ENCODE measurements at places on chromosomes 3 and 15.

DNA sequence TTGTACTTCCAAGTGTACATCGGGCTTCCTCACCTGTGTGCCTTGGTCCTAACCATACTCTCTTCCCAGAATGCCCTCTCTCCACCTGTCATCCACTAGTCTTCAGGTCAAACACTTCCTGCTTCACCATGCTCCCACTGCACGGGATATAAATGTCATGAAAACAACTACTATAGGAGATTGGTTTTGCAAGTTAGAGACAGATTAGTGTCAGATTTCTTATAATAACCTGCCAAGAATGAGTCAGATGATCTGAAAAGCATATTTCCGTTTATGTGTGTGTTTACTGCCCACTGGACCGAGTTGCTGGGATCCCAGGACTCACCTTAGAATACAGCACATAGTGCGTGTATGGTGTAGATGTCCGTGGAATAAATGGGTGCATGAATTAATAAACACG lies 21.4 kb downstream of the PLA1A start:
- no peak for DNase-seq

- no peak for DNase-seq
Observed at GRCh38 chr3:67377299-67377698, 277.1 kb downstream of the SUCLG2 start.

DNA sequence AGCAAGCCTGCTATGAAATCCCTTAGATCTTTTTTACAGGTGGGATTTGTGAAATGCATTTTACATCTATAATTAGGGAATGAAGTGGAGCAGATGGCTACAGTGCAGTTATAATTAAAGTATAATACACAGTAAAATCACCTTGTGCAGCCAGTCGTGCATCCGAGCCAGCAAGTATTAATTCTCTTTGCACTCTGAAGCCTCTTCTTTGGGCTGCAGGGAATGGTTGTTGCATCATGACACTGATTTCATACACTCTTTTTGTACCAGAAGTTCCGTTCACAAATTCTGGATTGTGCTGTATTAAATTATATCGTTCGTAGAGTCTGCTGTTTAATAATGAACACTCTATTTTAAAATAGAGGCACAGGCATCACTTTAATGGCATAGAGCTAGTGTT lies 28.7 kb upstream of the TP63 start:
- no peak for DNase-seq

GRCh38 chr15:80031841-80032240 lies 27.6 kb upstream of the ZFAND6 start:
- no peak for DNase-seq

DNA sequence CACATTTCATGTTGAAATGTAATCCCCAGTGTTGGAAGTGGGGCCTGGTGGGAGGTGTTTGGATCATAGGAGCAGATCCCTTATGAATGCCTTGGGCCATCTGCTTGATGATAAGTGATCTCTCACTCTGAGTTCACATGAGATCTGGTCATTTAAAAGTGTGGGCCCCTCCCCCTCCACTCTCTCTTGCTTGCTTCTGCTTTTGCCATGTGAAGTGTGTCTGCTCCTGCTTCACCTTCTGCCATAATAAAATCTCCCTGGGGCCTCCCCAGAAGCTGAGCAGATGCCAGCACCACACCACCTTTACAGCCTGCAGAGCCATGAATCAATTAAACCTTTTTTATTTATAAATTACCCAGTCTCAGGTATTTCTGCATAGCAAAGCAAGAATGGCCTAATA lies 14.2 kb upstream of the CD200R1L start:
- no peak for DNase-seq

GRCh38 chr3:160478338-160478737 lies 28.8 kb upstream of the TRIM59 start:
- DNase-seq: no peak

DNA sequence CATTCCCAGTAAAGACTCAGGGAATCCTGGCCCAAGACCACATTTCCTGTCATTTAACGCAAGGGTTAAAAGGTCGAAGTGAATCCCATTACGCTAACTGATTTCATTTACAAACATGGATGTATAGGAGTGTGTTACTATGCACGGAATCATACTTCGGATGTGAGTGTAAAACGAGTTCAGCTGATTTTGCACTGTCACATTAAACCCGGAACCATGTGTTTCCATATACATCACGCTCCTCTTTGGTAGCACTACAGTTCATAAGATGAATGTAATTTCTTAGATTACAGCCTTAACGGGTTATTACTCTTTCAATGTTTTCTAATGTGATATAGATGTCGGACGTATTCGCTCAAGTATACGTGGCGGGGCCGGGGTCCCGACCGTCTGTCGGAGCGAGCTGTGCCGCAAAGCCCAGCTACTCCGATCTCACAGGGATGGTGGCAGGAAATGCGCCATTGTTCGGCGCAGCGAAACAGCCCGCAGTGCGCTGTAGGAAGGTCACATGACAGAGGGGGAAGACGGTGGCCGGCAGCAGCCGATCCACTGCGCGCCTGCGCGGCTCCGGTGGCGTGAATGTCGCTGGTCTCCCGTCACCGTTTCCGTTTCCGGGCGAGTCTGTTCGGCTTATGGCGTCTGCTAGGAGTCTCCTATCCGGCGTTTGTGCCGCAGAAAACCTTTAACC lies 97.3 kb downstream of the NPAP1 start:
- peak; percentile 82 for DNase-seq

DNA sequence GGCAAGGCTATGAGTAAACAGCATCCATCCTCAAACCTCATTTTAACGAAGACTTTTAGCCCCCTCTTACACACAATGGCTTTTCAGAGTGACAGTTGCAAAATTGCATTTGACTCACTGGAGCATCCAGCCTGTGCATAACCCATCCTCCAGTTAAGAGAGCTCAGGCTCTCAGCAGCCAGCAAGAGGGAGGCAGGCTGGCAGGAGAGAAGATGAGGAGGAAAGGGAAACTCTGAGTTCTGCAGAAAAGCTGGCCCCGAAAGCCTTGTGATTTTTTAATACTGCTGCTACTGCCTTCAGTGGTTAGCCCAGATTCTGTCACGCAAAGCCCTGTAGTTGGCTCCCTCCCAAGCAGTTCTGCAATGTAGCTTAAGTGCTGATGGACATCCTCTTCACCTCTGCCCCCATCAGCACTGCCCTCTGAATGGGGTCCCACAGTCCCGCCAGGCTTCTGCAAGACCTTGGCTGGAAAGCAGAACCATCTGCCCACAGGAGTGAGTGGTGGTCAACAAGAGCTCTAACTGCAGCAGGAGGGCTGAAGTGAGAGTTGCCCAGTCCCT lies 371.3 kb downstream of the EPHB1 start:
- no peak for DNase-seq

DNA sequence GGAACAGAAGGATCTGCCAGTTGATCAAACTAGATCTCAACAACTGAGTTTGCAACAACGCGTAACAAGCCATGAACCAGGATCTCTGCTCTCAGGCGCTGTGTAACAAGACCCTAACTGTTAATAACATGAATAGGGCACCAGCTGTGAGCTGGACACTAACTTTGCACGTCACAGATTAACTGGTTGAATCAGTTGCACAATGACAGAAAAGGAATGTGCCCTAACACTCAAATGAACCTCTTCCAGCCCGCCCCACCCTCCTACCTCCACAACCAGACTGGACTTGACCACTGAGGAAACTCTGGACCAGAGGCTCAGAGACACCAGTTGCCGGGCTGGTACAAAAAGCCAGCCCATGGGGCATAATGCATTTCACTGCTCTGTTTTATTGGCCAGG lies 34.3 kb downstream of the MCF2L2 start:
- no peak for DNase-seq

DNA sequence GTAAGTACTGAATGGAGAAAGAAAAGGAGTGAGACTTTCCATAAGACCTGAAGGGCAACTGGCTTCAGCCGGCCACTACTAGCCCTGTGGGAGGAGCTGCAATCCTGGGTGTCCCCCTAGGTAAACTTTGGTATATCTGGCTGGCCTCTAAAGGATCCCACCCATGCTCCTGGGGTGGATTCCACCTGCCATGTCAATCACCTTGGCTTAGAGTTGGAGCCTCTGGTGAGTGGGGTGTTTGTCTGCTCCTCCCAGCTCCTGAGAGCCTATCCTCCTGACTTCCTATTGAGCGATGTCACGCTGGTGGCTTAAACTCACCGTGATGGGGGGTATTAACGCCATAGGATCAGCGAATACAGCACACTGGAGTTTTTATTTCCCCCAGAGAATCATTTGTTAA lies 2.6 kb downstream of the SPTBN5 start:
- DNase-seq: no peak

DNA sequence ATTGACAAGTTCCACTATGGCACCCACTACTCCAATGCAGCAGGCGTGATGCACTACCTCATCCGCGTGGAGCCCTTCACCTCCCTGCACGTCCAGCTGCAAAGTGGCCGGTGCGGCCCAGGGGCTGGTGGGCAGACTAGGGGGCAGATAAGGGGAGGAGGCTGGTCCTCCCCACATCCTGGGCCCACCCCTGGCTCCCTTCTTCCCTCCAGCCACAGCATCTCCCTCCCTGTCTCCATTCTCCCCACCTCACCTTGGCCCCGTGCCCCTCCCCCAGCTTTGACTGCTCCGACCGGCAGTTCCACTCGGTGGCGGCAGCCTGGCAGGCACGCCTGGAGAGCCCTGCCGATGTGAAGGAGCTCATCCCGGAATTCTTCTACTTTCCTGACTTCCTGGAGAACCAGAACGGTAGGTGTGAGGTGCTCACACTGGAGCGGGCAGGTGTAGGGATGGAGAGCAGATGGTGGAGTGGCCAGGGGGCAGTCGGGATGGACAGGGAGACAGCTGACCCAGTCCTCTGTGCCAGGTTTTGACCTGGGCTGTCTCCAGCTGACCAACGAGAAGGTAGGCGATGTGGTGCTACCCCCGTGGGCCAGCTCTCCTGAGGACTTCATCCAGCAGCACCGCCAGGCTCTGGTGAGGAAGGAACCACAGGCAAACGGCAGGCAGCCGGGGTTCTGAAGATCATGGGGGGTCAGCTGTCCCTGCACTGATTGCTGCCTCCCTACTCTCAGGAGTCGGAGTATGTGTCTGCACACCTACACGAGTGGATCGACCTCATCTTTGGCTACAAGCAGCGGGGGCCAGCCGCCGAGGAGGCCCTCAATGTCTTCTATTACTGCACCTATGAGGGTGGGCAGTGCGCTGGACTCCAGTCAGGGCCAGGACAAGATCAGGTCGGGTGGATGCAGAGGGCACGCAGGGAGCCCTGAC lies 26.0 kb downstream of the NBEAL2 start:
- no peak for DNase-seq

DNA sequence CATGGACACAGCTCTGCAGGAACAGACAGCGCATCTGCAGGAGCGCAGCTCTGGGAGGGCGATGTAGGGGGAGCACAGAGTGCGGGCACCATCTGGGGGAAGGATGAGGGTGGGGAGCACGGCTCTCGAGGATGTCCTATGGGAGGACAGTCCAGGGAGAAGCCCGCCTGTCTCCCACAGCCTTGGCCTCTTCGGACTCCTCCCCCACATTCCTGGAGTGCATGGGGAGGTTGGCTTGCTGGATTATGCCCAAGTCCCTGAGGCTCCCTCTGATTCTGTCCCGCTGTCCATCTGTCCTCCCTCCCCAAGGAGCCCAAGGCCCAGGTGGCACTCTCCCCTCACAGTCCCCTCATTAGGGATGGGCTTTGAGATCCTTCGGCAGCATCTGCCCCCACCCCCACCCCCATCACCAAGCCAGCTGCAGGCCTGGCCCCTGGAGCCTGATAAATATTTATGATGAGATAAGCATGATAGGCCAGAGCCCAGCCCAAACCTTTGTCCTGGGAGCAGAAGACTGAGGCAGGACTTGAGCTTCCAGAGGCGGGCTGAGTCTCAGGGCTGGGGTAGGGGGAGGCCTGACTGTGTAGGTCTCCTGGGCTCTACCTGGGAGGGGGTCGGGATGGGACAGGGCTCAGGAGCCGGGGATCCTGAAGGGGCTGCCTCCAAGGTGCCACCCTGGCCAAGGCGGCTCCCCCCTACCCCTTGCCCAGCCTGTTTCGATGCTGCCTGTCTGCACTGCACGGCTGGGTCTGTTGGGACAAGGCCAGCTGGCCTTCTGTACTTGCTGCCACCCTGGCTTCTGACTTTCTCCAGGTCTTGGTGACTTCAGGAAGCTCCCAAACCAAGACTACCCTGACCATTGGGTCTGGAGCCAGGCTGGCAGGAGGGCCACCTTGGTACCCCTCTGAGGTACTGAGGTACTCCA lies 28.6 kb upstream of the SEMA3F start:
- DNase-seq: no peak

- DNase-seq: no peak
Observed at GRCh38 chr3:170808041-170808440, 62.0 kb downstream of the RPL22L1 start.

DNA sequence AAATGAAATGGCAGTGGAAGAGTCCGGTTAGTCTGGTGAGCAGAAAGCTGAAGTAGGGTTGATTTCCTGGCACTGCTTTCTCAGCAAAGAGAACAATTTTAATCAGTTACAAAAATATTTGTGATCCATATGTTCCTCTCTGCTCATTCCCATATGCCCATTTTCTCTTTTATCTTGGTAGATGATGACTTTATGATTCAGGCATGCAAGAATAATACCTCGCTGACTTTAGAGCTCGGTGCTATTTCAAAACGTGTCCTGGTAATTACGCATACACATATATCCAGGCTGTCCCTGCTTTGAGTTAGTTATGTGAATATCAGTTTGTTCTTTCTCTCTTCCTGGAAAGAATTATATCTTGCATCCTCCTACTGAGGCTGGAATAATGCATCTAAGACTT lies 38.5 kb downstream of the ARPP21 start:
- DNase-seq: no peak

DNA sequence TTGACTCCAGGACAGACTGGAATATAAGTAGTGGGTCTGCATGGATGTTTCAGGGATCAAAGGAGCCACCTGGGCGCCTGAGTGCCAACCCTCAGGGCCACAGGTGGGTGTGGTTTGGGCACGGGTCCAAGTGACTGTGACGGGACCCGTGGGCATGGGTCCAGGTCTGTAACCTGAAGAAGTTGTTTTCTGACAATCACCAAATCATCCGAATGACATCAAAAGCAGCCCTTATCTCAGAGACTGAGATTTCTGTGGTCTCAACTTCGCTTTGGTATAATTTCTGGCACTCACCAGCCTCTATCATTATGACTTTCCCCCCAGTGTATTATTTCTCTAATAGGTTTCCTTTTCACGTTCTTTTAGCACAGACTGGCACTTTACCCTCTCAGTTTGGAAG lies 24.4 kb downstream of the RLBP1 start:
- no peak for DNase-seq

DNA sequence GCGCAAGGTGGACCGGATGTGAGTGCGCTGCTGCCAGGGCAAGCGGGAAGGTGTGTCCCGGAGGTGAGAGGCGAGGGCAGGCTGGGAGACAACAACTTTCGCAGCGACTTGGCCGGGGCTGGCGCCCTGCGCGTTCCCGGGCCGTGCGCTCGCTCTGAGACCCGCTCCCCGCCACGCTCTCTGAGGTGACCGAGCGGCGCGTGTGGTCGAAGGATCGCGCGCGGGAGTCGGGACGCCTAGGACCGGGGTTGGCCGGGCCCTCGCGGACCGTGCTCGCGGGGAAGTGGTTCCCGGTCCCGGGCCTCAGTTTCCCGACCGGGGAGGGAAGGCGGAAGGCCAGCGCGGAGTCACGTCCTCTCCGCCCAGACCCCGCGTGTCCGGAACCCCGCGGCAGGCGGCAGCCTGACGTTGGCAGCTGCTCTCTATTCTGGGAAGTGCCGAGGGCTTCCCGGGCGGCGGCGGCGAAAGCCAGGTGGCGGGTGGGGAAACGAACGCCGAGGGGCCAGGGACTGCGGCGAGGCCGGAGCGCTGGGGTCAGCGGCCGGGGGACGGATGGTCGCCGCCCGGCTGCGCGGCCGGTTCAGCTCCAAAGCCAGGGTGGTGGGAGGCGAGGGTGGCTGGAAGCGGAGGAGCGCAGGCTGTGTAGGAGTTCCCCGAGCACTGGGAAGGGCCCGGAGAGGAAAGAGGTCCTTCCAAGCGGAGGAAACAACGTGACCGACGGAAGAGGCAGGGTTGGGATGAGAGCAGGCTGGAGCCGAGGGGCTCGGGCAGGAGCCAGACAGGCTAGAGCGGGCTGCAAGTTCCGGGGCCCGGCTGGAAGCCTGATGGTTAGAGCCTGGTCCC lies 1.0 kb upstream of the IGF2BP2 start:
- peak; percentile 45 for DNase-seq

All from heart left ventricle (tissue), 16 donors.